ENCODE measurements at places on chromosomes 3 and 15.

GRCh38 chr3:31832551-31832950 is 148.5 kb downstream of the OSBPL10 start:
- no peak for DNase-seq

DNA sequence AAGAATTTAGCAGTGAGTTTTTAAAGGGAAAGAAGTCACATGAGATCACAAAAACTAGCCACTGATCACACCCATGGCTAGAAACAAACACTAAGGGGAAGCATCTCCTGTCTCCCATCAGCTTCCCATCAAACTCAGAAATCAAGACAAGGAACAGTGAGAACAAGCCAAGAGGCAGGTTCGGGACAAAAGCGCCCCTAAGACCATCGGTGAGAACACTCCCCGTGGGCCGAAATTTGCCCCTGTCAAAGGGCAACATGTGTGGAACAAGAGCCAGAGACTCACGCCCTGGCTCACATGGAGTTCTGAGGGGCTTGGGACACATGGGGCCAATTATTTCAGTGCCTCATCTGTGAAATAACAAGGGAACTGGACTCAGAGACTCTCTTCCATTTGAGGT is 49.1 kb downstream of the LRIG1 start:
- DNase-seq, result no peak

DNA sequence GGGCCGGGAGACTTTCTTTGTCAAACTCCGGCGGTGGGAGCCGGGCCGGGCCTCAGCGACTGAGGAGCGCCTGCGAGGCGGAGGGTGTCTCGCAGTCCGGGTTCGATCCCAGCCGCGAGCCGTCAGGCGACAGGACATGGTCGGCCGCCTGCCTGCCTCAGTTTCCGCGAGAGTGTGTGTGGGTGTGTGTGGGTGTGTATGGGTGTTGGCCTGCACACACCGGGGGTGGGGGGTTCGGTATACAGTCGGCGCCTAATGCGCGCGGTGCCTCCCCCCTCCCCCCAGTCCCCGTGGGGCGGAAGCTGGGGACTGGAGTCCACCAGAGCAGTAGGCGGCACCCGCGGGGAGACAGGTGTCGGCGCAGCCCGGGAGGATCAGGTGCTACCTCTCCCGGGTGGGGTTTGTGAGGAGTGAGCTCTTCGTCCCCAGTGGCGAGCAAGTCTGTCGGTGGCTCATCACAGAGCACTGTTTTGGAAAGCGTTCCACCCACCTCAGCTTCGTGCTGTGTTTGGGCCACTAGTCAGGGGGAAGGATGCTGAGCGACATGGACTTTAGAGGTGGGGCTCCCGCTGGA is 246.3 kb downstream of the GOLGA6L6 start:
- no peak for DNase-seq

DNA sequence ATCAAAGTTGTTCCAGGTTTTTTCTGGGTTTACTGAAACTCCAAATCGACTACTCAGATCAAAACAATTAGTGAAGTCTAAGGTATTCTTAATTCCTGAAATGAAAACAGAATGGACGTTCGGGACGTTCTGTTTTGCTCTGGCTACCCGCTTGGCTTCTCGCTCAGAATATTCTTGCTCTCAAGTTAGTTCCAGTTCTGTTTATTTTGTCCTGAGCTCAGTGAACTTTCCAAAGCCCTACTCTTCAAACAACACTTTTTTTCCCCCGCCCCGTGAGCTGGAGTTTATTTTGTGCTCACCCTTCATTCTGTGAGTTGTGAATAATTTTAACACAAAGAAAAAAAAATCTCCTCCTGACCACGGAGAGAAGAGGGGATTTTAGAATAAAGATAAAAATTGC is 72.6 kb downstream of the SAMMSON start:
- no peak for DNase-seq

DNA sequence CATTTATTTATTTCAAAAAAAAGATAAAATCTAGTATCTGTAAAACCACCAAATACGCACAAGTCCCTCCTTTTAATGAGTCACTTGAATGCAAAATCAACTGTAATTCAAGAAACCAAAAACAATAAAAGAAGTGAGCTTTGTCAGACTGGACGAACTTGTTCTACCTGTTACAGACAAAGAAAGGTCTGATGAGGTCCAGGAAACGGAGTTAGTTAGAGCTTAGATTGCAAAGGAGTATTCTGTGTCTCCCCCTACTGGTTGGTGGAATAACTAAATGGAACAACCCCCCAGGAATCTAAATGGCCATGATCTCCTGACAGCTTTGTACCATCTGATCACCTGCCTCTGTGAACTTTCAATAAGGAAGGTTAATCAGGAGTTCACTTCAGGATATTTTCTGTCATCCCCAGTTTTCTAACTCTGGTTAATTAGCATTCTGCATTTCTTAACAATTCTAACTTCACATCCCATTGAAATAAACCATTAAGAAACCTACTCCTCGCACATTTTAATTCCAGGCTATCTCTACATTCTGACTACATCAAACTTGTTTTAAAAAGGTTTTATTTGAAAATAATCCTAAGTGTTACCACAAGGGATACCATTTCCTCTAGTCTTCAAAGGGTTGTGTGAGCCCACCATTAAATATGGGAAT is 333.0 kb upstream of the SATB1 start:
- DNase-seq, result peak; percentile 87

GRCh38 chr3:46116996-46117395 is 89.7 kb upstream of the XCR1 start:
- DNase-seq, result no peak

DNA sequence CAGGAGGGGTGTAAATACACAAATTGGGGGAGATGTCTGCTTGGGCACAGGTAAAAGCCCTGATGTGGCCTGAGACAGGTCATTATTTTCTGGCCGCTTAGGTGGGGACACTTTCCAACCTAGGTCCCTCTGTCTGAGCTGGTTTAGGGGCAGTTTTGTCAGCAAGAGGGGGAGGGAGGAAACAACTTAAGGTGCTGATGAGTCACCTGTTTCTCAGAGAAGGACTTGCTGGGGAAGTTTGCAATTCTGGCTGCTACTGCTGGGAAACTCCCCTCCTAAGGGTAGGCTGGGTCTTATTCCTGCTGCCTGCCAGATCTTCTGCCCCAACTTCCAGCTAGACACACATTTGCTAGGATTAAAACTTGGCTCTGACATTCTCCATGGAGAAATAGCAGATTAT is 4.8 kb upstream of the RHOV start:
- DNase-seq, result no peak

GRCh38 chr3:107217172-107217571 is 160.1 kb upstream of the CCDC54 start:
- DNase-seq, result no peak

DNA sequence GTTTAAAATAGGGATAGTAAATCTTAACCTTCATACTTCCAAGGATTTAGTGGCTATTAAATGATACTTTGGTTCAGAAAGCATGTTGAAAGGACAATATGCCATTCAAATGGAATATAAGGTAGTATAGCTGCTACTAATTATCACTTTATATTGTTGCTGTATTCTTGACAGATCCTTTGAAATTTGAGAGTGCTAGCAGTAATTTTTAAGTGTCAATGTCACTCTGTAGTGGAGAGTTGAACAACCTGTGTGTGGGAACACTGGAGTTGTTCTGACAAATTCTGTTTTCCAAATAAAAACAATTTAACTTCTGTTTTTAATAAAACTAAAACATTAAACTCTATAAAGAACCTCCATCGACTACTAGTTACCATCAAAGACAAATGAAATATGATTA is 565.7 kb downstream of the FGF12 start:
- DNase-seq, result no peak

- no peak for DNase-seq
These were observed 66.3 kb upstream of the SLCO3A1 start for GRCh38 chr15:91787198-91787597.

- DNase-seq, result no peak
These were observed 68.8 kb downstream of the WDR76 start for GRCh38 chr15:43895586-43895985.

DNA sequence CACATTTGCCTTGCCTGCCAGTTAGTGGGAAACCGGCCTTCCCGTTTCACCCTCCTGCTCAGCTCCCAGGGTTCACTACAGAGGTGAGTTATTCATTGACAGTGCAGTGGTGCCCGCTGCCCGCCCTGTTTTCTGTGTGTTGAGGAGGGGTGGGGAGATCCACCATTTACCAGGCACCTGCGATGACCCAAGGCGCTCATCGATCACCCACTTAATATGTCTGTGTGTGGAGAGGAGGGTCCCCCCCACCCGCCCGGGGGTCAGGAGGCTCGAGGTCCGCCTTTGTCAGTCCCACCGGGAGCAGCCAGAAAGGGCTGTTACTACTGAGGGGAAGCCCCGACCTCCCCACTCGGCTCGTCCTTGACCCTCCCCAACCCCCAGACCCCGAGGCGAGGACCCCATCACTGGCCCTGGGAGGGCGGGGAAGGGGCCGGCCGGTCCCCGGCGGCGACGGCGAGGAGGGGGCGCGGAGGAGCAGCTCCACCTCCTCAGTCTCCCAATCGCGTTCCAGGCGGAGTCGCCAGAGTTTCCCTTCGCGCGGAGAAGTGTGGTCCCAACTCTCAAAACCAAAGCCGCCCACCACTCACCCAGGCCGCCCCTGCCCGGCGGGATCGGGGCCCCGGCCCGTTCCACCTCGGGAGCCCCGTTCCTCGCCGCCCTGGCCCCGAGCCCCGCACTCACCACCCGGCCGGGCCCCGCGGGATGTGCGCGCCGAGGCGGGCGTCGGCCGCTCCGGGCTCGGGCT is 1.1 kb downstream of the PLXNB1 start:
- no peak for DNase-seq

- DNase-seq, result no peak
These were observed 28.3 kb downstream of the PDCD6IP start for GRCh38 chr3:33826688-33827087.

DNA sequence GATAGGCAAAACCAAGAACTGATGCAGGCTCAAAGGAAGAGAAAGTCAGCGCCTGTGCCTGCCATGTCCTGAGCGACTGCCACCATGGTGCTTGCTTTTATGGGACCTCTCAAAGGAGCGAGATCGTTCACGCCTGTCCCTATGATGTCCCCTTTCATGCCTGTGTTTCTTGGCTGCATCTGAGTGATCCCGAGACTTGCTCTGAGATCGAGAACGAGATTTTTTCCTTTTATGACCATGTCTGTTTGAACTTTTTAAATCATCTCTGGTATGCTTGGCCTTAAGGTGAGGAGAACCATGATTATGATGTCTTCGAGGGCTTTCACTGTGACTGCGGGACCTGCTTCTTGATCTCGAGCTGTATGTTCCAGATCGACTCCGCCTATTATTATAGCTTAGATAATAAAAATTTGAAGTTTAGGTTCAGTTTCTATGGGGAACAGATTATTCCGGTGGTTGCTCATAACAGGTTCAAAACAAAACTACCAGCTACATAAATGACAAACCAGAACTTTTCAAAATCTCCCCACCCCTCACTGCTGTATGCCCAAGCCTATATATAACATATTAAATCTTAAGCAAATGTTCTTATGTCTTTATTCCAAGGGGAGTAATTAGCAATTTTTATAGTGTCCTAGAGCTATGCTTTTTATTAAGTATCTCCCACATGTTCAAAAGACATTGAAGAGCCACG is 11.6 kb downstream of the CCNL1 start:
- no peak for DNase-seq

GRCh38 chr3:156098437-156099035 is 21.8 kb upstream of the KCNAB1 start:
- no peak for DNase-seq

DNA sequence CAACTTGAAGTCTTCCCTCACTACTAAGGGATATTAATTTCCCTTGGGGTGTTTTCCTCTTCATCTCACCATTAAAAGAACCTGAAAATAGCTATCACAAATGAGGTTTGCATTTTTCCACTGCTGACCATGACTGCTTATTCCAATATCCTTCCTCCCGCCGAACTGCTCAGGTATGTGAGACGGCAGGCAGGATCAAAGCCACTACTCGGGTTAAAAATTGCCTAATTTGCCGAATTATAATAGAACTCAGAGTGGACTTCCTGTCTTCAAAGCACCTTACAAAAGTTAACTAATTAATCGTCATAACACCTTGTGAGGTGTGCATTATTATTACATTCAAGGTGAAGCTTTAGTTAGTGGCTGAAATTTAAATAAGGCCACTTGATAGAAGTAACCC is 655.2 kb upstream of the ADAMTS9 start:
- no peak for DNase-seq

- DNase-seq, result no peak
These were observed 1.7 kb downstream of the SPATA12 start for GRCh38 chr3:57062101-57062631.

DNA sequence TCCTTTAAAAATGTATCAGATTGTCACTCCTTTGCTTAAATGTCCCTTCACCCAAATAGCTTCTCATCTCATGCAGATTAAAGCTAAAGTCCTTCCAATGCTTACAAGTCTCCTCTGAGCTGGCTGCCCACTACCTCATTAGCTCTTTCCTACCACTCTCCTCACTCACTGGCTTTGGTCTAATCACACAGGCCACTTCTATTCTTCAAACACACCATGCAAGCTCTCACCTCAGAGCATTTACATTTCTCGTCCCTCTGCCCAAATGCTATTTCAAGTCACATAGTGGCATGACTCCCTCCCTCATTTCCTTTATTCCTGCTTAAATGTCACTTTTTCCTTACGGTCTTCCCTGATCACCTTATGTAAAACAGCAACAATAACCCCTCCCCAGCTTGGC is 110.6 kb upstream of the CMC1 start:
- no peak for DNase-seq

GRCh38 chr3:9686050-9686550 is 17.5 kb upstream of the CPNE9 start:
- no peak for DNase-seq

DNA sequence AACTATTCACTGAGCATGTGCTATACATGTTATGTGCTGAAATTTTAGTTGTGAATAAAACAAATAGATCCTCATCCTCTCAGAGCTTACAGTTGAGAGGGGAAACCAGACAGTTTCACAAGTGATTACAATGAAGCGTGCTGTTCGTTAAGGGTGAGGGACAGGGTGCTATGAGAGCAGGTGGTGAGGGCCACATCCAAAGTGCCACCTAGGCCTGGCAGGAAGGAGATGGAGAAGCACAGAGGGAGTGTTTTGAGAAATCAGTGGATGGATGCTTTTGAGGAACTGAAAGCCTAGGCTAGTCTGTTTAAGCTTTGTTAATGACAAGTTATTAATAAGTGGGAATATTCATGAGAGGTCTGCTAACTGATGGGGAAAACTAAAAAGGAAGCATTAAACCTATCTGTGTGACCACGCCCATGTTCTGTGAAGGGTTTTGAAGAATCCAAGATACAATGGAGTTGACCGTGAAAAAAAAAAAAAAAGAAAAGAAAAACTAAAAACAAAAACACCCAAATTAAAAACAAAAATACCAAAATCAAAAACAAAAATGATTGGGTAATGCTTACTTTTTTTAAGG is 7.3 kb downstream of the MCTP2 start:
- no peak for DNase-seq

GRCh38 chr15:41416128-41416741 is 660 bp upstream of the RTF1 start:
- DNase-seq, result no peak

DNA sequence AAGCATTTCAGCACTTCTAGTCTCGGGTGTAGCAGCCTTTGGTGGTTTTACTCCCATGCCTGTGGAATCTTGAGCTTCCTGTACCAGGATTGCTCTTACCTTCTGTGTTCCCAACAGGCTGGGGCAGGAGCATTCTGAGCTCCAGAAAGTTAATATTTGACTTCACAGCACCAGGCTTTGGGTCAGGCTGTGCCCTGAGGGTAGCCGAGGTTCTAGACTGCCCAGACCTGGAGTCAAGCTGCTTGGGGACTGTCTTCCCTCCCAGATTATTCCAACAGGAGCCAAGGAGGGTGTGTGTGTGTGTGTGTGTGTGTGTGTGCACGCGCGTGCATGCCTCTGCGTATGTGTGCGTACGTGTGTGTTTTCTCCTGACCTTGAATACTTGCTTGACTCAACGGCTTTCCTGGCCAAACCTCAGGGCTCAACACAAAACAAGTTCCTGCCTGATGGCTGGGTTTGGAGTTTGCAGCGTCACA is 94.8 kb downstream of the FLNB start:
- DNase-seq, result no peak
